G401 (cell line): ENCODE measurements at places on chromosomes 11 and 22.

DNA sequence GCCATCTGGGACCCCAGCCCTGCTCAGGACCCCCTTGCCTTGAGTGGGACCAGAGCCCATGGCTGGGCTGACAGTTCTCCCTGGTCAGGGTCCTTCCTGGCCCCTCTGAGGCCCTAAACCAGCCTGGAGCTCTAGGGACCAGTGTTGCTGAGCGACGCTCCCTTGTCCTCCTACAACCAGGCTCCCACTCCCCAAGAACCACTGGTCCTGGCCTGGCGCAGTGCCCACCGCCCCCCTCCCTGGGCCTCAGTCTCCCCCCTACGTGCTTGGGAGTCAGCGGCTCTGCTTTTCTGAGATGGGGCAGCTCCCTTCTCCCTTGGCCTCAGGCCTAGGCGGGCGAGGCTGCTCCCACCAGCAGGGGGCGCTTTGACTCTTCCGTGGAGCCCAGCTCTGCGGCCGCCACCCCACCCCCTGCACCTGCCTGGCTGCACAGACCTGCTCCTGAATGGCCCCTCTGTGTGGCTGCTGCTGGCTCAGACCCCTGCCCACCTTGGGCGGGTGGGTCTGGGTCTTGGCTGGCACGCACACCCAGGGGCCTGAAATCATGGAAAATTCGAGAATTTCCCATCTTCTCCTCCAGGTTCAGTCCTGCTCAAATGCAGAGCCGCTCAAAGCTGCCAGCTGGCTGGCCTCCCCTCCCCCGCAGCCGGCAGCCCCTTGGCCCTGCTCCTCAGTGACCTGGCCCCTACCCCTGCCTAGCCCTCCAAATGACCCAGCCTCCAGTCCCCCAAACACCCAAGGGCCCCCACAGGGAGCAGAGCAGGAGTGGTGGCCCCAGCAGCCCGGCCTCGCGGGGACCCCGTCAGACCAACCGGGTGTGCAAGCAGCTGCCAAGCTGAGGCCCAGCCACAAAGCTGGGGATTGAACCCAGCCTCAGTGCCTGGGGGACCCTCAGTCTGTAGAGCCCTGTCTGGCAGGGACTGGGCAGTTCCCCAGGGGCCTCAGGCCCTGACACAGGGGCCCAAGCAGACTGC, 9.1 kb downstream of the PRR33 start:
- DNase-seq: peak; percentile 33

GRCh38 chr11:17978553-17979287, 34.1 kb downstream of the SERGEF start:
- peak; percentile 89 for DNase-seq

- no peak for DNase-seq
Observed at GRCh38 chr22:26608129-26608528, 9.7 kb downstream of the CRYBB1 start.

- no peak for DNase-seq
Observed at GRCh38 chr22:17349172-17349571, 20.1 kb upstream of the CECR2 start.

DNA sequence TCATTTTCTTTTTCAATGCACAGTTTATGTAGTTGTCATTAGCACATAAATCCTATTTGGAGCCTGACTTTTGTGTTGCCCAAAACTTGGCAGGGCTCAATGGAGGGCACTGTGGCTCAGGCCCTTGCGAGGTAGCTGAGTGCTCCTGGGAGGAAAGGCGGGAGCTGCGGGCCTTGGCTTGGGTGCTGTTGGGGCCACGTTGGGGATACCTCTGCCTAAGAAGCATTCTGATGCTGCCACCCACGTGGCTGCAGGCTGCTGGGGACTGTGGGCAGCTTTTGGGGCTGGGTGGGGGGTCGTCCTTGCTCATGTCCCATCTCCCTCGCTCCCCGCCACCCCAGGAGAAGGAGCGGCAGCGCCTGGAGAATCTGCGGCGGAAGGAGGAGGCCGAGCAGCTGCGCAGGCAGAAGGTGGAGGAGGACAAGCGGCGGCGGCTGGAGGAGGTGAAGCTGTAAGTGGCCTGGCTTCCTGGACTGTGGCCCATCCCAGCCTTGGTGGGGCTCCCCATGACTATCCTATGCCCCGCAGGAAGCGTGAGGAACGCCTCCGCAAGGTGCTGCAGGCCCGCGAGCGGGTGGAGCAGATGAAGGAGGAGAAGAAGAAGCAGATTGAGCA, 20.9 kb downstream of the INCENP start:
- no peak for DNase-seq

DNA sequence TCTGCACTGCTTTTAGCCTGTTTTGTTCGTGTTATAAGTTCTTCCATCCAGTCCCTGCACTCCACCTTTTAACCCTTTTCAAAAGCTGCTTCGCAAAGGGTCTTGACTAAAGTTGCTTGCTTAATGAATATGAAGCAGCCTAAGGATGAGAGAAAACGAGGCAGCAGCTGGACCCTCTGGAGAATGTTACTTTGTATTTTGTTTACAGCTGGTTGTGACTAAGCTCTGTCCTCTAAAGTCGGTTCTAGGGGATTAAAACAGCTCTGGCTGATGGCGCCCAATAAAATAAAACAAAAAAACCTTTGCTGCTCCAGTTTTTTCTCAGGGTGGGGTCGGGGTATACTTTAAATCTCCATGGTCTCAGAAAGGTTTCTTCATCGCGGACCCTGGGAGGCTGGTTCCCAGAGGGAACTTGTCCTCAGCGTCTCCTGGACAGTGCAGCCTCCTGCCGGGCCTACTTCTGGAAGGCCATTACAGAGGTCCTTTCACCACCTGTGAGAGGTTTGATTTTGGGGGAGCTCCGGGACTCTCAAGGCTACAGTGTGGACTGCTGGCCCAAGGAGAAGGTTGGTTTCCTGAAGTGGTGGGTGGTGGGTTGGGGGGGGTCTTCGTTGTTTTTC, 836 bp upstream of the RBM4 start:
- peak; percentile 48 for DNase-seq

- no peak for DNase-seq
Observed at GRCh38 chr22:37824674-37825641, 1.8 kb downstream of the GALR3 start.

DNA sequence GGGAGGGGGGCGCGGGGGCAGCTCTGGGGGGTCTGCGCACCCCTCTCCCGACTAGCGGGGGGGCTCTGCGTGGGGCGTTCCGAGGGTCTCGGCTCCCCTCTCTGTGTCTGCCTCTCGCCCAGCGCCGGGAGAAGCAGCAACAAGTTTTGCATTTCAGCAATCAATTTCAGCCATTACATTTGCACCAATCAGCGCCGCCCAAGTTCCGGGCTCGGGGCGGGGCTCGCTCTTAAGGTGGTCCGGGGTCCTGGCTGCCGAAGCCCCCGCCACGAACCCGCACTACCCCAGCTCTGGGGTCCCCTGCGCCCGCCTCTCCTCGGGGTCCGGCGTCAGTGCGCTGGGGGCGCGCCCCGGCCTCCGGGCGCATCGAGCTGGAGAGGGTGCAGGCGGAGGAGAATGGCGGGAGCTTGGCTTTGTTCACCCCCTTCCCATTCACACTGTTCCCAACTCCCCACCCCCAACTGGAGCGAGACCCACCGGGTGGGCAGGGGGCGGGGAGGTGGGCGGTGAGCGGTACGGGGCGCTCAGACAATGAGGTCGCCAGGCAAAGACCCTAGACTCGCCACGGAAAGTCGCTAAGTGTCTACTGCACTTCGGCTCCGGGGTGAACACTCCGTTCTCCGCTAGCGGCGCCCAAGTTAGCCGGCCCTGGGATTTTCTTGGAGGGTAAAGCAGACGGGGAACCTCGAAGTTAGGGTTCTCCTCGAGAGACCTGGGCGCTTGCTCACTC, at the start of gene MN1:
MN1 (minus strand) TSS at position 141 of the 730 bp plus-strand sequence. CDS start 1,213 bp downstream, outside the sequence.
- DNase-seq: peak; percentile 10

- no peak for DNase-seq
Observed at GRCh38 chr11:20367313-20367948, 3.9 kb downstream of the HTATIP2 start.

GRCh38 chr11:8907116-8907515, 3.9 kb upstream of the AKIP1 start:
- no peak for DNase-seq

- DNase-seq: no peak
Observed at GRCh38 chr11:125129316-125129993, 18.0 kb upstream of the TMEM218 start.

DNA sequence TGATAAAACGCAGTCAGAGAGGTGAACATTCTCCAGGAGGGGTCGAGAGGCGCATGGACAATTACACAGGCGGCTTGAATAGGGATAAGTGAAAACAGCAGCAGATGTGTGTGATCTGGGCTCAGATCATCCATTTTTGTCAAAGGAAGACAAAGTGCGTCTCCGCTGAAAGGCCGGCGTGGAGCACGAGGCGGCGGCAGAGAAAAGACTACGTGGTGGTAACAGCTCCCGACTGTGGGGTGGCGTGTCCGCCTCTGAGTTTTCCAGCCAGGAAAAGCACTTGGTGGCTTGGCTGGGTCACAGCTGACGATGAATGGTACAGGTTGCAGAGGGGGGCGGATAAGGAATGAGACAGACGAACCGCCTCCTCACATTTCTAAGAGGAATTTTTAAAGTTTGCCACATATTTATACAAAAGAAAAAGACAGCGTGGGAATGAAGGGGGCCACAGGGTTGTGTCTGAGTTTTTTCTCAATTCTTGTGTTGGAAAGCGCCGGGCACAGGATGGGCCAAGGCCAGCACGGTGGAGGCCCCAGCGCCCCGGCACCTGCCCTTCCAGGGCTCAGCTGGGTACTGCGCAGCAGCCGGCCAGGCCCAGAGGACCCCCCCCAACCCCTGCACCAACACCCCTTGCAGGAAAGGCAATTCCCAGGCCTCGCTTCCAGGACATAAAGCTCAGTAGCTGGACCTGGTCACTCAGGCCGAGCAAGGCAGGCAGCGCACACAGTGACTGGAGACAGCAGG, 80.4 kb downstream of the TRMU start:
- no peak for DNase-seq

GRCh38 chr11:123168955-123169484, 26.0 kb downstream of the CLMP start:
- no peak for DNase-seq

- no peak for DNase-seq
Observed at GRCh38 chr11:36153551-36153950, 135.7 kb downstream of the COMMD9 start.

DNA sequence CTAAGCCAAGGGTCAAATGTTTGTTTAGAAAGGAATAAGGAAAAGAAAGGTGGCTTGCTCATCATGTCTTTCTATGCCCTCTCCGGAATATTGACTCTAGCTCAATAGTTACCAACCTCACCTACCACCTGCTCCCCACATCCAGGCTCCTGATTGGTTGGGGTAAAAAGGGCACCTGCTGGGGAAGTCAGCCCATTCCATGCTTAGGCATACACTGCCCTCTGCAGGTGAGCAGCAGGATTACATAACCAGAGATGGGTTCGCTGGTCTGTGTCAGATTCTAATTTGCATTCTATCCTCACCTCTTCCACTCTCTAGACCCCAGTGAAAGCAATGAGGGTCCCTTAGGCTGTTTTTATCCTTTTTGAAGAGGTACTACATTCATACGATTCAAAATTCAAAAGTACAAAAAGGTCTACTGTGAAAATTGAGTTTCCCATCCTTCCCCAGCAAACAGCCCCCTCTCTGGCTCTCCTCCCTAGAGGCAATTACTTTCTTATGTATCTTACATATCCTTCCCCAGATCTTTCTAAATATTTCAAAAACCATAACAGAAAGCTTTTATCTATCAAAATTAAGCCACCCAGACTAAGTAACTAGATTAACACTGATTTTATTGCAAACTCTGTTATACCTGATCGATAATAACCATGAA, 98.0 kb upstream of the ASPHD2 start:
- peak; percentile 85 for DNase-seq

DNA sequence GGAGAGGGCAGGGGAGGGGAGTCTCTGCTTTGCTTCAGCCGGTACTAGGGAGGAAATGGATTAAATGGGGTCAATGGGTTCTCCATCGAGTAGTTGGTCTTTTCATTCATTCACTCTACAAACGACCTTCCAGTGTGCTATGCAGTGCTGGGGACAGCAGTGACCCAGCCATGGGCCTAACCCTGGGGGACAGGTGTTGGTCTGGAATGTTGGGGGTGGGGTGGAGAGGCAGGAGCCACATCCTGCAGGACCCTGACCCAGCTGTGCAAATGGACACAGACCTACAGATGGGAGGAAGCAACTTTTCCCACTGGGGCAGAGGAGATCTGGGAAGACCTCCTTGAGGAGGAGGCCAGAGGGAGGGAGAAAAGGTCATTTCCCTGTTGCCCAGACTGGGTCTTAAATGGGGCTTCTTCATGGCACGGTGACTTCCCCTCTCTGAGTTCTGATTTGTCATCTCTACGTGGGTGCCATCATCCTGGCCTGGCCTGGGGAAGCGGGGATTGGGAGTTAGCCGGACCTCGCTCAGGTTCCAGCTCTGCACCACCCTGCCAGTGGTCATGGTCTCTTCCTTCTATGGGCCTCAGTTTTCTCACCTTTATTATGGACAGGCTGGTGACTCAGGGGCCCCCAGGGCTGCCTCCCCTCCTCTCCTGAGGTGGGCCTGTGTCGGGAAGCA, 2.0 kb downstream of the CYTH4 start:
- no peak for DNase-seq

- no peak for DNase-seq
Observed at GRCh38 chr11:63866211-63866610, 27.3 kb downstream of the MARK2 start.

DNA sequence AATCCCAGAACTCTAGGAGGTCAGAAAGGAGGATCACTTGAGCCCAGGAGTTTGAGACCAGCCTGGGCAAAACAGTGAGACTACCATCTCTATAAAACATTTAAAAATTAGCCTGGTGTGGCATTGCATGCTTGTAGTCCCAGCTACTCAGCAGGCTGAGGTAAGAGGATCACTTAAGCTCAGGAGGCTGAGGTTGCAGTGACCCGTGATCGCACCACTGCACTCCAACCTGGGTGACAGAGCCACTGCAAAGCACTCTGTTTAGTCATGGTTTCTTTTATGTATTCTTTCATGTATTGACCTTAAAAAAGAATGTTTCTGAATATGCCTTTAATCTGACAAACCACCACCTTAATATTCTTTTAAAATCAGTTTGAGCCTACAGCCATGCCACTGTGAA, 52.2 kb downstream of the BIRC2 start:
- DNase-seq: no peak

GRCh38 chr11:126660761-126661425, 305.4 kb downstream of the ST3GAL4 start:
- no peak for DNase-seq

DNA sequence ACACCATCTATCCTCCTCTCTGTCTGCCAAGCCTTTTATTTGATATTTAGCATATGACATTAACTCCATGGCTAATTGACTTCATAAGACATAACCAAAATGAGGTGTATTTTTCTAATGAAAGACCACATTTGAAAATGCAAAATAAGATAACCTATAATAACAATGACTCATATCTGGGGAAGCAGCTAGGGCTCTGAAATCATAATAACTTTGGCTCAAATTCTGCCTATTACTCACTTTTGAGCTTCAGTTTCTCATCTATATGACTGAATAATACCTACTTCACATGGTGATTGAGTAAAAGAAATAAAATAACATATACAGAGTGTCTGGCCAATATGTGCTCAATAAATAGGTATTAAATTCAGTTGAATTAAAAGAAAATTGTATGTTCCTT, 1419.8 kb upstream of the TENM4 start:
- DNase-seq: no peak

- no peak for DNase-seq
Observed at GRCh38 chr22:48340191-48340590, 1487.5 kb downstream of the BRD1 start.
